ENCODE measurements at places on chromosomes 13 and 19. TPM values are rescaled to one million over a fixed set of nuclear protein-coding genes. Genes with fewer than 3 reads are reported as not detected.

- DNase-seq: peak; percentile 46
These were observed 11.6 kb downstream of the IGFL2 start for GRCh38 chr19:46159418-46160232.

DNA sequence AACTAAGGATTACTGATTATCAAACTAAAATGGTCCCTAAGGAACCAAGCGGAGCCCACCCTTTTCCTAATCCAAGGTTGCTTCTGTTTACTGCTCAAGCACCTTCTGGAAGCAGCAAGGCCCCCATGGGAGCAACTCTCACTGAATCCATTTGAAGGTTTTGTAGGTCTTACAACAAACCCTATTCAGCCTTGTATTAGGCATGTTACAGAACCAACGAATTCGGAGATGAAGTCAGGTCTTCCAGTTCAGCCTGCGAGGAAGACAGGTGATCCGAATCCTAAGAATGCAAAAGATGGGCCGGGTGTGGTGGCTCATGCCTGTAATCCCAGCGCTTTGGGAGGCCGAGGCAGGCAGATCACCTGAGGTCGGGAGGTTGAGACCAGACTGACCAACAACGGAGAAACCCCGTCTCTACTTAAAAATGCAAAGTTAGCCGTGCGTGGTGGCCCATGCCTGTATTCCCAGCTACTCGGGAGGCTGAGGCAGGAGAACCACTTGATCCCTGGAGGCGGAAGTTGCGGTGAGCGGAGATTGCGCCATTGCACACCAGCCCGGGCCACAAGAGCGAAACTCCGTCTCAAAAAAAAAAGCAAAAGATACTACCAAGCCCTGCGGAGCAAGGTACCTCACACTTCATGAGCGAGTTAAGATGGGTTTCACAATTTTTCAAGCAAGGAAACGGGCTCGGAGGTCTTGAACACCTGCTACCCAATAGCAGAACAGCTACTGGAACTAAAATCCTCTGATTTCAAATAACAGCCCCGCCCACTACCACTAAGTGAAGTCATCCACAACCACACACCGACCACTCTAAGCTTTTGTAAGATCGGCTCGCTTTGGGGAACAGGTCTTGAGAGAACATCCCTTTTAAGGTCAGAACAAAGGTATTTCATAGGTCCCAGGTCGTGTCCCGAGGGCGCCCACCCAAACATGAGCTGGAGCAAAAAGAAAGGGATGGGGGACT lies 609 bp downstream of the ZAR1L start:
- DNase-seq: peak; percentile 42

The MYH14 gene
- 0.05 TPM for polyA plus RNA-seq

GRCh38 chr19:7678971-7679751 lies 1.5 kb upstream of the TRAPPC5 start:
- DNase-seq: no peak

- no peak for DNase-seq
These were observed 150.5 kb upstream of the MIR17HG start for GRCh38 chr13:91196958-91197357.

The F10 gene
- not detected for polyA plus RNA-seq

DNA sequence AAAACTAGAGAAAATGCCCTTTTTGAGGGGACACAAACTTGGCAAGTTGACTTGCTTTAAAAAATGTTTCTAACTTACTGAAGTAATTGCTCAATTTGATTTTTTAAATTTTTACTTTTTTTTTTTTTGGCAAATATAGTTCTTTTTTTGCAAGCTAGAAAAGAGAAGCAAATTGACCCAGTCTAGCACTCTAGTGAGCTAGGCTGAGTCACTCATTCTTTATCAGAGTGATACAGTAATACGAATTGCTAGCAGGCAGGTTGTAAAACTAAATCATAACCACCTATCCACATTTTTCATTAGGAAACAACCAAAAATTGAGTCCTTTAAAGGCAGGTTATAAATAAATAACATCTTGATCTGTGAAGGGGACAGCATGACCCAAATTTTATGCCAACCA lies 51.9 kb upstream of the C1QTNF9 start:
- no peak for DNase-seq

The CLDND2 gene
- not detected for polyA plus RNA-seq

The PHLDB3 gene
- 8.0 TPM for polyA plus RNA-seq

The ZSCAN18 gene
- 5.9 TPM for polyA plus RNA-seq

DNA sequence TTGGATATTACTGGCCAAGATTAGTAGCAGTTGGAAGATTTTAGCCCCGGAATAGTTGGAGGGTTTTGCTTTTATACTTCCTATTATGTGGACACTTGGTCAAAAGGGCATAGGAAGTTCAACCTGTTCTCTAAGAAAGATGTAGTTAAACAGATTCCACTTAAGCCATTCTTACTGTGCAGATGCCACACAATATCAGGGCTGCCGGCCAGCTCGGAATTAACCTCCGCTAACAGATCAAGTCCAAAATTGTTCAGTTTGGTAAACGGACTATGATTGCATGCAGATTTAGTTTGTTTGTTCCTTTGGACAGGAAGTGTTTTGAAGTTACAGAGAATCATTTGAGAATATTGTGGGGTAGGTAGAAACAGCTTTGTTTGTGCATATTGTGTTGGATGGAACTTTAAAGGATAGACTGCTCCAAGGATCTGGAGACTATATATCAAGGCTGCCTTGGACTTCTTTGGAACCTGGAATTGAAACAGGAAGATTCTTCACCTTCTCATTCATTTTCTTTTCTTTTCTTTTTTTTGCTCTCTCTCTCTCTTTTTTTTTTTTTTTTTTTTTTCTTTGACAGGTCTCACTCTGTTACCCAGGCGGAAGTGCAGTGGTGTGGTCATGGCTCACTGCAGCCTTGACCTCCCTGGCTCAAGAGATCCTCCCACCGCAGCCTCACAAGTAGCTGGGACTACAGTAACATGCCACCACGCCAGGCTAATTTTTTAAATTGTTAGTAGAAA lies 5.0 kb upstream of the SPRY2 start:
- DNase-seq: no peak

The PRR22 gene
- 1.00 TPM for polyA plus RNA-seq

DNA sequence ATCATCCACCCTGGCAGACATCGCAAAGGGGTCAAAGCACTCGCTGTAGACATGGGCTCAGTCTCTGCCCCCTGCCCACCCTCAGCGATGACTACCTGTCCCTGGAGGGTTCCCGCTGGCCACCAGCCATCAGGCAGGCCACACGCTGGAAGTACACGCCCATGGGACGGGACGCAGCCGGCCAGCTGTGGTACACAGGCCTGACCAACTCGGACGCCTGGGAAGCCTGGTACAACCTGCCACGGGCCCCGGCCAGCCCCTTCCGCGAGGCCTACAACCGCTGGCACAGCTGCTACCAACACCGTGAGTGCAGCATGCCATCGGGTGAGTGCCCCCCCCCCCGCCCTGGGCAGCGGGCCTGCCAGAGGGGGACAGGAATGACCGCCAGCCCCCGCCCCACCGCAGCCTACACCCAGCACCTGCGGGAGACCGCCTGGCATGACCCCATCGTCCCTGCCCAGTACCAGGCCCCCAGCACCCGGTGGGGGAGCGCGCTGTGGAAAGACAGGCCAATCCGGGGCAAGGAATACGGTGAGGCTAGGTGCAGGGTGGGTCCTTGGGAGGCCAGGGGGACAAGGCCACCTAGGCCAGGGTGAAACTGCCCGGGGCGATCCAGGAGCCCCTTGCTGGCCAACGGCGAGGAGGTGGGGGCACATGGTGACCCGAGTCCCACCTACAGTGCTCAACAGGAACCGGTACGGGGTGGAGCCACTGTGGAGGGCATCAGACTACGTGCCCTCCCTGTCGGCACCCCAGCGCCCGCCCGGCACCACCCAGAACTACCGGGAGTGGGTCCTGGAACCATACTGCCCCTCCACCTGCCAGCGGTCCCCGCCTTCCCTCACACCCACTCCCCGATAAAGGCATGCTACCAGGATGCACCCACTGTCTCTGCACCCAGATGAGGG lies 4.4 kb downstream of the TEKTIP1 start:
- DNase-seq: no peak

The C13orf42 gene
- not detected for polyA plus RNA-seq

- DNase-seq: peak; percentile 30
These were observed 520 bp downstream of the ZNF600 start for GRCh38 chr19:52786078-52786463.

DNA sequence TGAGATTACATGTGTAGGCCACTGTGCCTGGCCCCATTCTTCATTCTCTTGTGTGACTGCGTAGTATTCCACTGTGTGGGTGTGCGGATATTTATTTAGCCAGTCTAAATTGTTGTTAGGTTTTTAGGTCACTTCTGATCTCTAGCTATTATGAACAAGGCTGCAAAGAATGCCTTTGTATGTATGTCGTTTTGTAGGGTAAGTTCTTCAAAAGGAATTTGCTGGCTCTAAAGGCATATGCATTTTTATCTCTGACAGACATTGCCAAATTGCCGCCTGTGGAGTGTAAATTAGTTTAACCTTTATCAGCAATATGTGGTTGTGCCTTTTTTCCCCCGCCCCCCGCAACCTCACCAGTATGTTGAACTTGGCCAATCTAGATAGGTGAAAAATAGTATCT lies 30.3 kb upstream of the EHD2 start:
- no peak for DNase-seq

GRCh38 chr13:99288089-99288488 lies 19.1 kb downstream of the GPR183 start:
- no peak for DNase-seq

- DNase-seq: no peak
These were observed 1119.5 kb upstream of the ATXN8OS start for GRCh38 chr13:68988176-68988575.

Data from mammary epithelial cell (primary cell).